ENCODE measurements at places on chromosomes 3 and 15.

GRCh38 chr3:152230370-152230769 is 38.4 kb upstream of the MBNL1 start:
- no peak for DNase-seq

GRCh38 chr3:110933821-110934426 is 137.7 kb upstream of the NECTIN3 start:
- DNase-seq, result no peak

DNA sequence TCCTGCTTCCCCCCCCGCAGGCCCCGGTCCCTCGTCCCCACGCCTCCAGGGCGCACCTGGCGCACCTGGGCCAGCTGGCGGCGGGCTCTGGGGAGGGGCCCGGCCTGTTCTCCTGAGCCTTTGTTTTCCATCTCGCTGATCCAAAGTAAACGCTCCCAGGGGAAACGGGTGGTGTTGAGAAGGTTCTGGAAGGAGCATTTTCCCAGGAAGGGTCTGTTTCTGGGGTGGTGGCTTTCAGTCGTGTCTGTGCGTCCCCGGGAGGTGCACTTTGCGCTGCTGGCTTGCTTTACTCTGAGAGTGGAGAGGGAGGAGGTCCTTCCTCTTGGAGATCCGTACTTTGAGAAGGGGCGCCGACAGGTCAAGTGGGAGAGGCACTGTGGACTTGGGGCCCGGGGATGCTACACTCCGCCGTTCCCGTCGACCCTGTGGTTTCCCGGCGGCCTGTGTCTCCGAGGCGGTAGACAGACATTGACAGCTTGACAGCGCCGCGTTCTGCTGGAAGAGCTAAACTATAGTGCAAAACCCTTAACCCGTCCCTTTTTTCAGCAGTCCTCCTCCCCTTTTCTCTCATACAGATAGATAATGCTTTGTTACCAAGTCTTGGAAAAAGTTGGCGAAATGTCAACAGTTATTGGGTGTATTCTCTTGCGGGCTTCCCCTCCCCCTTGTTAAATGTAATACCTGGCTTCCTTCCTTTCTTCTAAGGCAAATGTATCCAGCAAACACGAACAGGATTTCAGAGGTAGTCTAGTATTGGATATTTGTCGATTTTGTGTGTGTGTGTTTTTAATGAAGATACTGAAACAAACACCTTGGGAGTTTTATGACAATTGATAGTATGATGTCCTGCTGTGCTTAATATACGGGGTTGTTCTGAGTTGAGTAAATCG is 6.5 kb downstream of the TPM1 start:
- no peak for DNase-seq

GRCh38 chr3:179038216-179038898 is 33.3 kb downstream of the ZMAT3 start:
- DNase-seq, result no peak

DNA sequence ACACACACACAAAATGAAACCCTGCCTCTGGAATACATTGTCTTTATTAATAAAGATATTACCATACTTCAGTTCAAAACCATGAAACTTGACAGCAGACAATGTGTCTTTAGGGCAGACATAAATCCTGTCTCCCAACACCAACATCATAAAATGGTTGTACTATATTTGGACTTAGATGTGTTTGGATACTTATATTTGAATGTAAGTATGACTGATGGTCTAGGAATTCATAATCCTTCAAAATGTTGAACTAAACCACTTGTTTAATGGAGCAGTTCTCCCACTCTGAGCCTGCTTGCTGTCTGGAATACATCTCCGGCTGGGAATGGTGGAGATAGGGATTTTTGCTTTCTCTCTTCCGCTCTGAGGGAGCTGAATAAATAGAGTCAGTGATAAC is 10.6 kb downstream of the FBN1 start:
- no peak for DNase-seq

DNA sequence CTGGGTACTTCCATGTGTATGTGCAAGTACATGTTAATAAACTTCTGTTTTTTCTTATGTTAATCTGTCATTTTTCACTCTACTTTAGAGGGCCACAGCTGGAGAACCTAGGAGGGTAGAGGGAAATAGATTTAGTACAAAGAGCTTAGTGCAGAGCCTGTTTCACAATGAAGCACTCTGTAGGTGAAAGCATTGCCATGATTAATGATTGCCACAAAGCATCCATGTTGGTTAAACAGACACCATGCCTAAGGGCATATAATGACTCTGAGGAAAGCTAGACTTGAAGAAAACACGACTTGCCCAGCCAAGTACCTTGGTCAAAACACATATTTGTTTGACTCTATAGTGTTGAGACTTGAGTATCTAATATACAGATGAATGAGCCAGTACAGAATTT is 338.4 kb downstream of the FHIT start:
- no peak for DNase-seq

- DNase-seq, result no peak
These were observed 6.2 kb downstream of the SEMA3F start for GRCh38 chr3:50161320-50161719.
